ENCODE measurements at places on chromosomes 11 and 22.

DNA sequence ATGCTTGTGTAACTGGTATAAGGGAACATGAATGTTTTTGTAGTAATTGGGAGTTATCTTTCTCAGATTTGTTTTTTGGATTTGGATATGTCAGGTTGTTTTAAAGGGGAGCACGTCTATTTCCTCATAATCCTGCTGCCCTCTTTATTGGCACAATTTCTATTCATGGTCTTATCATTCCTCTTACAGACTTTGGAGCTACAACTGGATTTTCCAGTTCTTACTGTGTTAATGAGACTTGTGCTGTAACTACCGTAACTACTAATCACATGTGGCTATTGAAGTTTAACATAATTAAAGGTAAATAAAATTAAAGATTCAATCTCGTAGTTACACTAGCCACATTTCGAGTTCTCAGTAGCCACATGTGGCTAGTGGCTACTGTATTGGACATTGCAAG, 1.9 kb downstream of the FDX1 start:
- no peak for DNase-seq

DNA sequence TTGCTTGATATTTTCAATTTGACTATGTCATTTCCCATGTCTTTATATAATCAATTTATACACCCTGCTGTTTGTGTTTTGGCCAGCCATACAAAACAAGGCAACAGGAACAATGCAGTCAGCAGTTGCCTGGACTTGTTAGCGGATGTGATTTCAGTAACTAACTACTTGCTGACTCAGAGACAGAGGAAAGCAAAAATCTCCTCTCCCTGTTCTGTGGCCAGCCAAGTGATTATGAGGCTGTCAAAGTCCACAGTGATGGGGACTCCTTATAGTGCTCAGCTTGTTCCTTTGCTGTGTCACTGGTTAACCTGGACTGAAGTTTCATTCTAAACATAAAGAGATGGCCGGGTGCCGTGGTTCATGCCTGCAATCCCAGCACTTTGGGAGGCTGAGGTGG, 32.6 kb upstream of the APLP2 start:
- no peak for DNase-seq

DNA sequence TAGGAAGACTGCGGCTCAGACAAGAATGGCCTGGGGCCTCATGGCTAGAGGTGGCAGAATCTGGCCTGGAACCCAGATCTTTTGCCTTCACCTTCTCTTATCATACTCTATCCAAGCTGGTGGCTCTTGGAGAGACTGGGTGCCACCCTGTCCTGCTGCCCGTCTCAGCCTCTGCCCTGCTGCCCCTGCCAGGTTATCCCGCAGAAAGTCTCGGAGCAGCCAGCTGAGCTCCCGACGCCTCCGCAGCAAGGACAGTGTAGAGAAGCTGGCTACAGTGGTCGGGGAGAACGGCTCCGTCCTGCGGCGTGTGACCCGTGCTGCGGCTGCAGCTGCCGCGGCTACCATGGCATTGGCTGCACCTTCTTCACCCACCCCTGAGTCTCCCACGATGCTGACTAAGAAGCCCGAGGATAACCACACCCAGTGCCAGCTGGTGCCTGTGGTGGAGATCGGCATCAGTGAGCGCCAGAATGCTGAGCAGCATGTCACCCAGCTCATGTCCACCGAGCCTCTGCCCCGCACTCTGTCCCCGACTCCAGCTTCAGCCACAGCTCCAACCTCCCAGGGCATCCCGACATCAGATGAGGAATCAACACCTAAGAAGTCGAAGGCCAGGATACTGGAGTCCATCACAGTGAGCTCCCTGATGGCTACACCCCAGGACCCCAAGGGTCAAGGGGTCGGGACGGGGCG, 5.9 kb downstream of the INCENP start:
- no peak for DNase-seq

GRCh38 chr11:84788220-84788619, 838.9 kb downstream of the DLG2 start:
- no peak for DNase-seq

- no peak for DNase-seq
Measured at GRCh38 chr22:36303874-36304273, 50.9 kb downstream of the APOL1 start.

- no peak for DNase-seq
Measured at GRCh38 chr11:1920909-1921573, 1.5 kb downstream of the TNNT3 start.

DNA sequence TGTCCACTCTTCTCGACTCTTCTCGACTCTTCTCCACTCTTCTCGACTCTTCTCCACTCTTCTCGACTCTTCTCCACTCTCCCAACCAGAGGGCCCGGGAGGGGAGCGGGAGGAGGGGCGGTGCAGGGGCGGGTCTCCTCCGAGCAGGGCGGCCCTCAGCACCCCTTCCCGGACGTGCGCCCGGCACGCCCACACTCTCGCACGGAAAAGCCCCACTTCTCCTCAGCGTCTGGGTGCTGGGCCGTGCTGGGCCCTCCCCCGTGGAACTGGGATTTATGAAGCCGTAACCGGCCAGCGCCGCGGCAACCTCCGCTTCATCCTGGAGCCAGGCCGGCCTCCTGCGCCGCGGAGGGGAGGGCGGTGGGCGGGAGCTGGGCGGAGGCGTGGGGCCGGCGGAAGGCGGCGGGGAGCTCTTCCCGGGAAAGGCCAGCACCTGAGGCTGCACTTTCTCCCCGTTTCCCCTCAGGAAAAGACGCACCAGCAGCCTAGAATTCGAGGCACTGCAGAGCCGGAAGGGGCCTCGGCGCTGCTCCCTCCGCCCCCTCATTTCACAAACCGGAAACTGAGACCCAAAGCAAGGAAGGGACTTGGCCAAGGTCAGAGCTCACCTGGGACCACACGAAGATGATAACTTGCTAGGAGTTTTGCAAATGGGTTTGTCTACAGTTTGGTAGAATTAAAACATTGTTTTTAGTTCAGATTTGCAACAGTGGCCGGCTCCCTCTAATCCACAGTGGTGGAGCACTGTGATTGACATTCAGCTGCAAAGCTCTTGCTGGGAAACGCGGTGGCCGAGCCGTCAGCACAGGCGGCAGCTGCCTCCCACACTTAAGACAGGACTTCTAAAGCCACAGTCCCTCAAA, 31.6 kb upstream of the JAM3 start:
- DNase-seq = no peak

DNA sequence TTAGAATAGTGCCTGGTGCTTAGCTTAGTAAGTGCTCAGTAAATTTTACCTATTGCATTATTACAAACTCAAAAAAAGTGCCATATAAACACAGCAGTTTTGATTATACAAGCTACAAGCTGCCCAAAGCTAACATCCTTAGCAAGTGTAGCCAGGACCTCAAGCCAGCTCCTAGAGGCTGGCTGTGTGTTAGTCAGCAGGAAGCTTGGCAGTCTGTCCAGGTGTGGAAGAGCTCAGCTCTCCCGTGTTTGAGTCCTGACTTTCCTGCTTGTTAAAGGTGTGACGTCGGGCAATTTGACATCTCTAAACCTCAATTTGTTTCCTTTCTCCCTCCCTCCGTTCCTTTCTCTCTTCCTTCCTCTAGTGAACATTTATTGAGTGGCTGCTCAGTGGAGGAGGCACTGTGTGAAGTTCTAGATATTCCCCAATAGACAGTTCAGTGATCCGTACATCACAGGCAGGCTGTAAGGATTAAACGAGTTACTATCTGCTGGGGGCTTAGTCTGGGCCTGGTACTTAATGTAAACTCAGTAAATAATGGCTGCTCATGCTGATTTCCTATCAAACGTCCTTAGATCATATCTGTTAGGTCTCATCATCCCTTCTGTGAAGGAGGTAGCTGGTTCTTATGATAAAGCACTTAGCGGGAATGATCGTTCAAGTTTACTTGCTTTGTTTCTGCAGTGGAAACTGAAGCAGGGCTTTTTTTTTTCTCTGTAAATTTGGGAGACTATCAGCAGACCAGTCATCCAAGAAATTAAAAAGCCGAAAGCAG, 68.7 kb downstream of the PRR5L start:
- DNase-seq = no peak

GRCh38 chr11:134795017-134795416, 383.0 kb upstream of the B3GAT1 start:
- DNase-seq = no peak

DNA sequence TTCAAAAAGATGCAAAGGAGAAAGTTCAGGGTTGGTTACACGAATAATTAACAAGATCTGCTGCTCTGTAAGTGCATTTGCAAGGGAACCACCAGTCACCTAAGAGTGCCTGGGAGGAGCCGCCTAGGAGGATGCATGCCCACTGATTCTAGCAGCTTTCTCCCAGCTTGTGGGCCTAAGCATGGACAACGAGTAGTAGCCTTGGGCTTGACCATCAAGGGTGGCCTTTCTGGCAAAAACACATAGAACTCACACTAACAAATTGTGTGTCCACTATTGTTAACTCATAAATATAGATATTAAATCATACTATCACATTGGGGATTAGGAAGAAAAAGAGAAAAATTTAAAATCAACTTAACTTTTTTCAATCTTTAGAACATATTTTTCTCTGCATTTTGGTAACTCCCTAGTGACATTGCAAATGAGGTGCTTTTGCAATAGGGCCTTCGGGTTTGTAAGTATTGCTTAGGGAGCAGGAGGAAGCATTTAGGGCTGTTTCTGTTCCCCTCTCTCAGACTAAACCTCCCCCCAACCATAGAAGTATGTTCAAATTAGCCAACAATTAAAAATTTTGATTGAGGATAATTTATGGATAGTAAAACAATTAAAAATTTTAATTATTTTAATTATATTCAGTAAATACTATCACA, 57.3 kb upstream of the CEP295 start:
- DNase-seq = no peak

DNA sequence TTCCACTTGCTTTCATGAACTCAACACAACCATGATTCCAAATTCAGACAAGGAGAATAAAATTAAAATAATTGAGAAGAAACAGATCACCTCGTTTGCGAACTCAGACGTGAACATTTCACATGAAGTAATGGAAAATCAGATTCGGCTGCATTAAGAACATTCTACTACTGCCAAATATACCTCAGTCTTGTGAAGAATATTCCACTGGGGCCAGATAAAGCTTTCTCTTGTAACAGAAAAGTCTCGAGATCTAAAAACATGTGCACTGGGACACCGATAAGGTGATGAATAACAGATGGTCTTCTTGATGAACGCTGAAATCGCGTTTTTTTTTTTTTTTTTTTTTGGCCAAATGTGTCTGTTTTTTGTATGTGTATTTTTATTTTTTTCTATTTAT, 761.1 kb downstream of the BRD1 start:
- no peak for DNase-seq

GRCh38 chr11:42412590-42412989, 899.2 kb upstream of the API5 start:
- DNase-seq = no peak

DNA sequence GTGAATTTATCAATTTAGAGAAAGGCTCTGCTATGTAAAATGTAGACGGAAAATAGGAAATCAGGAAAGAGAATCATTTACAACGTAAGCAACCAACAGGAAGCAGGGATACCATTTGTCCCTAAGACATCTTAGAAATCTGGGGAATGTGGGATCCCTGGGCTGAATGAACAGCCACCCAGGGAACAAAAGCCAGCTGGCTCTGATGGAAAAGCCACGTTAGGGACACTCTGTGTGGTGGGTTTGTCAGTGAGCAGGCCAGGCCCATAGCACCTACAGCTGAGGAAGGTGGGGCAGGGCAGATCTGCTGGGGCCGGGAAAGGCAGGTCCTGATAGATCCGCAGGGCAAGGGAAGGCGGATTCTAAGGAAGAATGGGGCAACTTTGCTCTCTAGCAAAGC, 87.1 kb upstream of the CSNK2A3 start:
- DNase-seq = no peak

DNA sequence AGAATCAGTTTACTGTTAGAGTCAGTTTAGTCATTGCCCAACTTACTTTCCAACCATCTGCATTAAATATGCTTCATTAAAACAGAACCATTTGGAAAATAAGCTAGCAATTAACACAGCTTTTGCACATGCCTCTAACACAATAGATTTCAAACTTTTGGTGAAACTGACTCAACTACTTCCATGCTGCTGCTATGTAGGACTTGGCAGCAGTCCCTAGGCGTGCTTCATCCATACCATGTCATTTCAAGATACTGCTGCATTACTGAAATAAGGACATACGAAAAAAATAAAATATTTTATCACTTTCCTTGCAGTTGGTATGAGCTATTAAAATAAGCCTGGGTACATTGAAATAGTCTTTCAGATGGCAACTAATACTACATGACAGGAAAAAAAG, 65.5 kb upstream of the SOX6 start:
- no peak for DNase-seq

- DNase-seq = no peak
Measured at GRCh38 chr11:44116234-44116830, 20.9 kb downstream of the EXT2 start.

DNA sequence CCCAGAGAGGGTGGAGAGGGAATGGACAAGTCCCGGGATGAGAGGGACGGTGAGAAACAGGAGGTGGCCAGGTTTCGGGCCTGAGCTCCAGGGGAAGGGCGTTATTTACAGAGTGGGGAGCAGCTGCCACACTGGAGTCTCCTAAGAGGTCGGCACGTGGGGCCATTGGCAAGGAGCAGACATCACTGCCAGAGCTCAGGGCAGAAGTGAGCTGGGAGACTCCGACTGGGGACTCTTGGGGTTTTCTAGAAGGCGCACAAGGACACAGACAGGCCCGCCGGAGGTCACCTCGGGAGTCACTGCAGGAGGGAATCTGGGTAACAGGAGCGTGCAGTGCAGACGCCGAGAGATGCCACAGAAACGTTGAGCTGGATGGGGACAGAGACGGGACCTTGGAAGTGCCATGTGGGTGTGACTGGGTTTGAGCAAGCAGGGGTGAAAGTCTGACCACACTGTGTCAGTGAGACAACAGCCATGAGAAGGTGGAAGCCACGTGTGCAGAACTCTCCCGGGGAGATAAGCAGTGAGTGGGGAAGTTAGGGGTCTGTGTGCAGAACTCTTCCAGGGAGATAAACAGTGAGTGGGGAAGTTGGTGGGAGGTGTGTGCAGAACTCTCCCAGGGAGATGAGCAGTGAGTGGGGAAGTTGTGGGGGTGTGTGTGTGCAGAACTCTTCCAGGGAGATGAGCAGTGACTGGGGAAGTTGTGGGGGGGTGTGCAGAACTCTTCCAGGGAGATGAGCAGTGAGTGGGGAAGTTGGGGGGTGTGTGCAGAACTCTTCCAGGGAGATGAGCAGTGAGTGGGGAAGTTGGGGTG, 187.5 kb downstream of the SHANK2 start:
- DNase-seq = no peak

DNA sequence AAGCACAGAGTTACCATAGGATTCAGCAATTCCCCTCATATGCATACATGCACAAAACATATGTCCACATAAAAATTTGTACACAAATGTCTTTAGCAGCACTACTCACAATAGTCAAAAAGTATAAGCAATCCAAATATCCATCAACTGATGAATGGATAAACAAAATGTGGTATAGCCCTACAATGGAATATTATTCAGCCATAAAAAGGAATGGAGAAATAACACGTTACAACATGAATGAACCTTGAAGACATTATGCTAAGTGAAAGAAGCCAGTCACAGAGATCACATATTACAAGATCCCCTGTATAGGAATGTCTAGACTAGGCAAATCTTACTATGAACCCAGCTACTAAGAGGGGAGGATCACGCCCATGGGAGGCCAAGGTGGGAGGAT, 7.2 kb downstream of the PRR14L start:
- DNase-seq = no peak

GRCh38 chr11:22764735-22765134, 64.9 kb downstream of the SVIP start:
- no peak for DNase-seq

Data from hematopoietic multipotent progenitor cell (in vitro differentiated cells).